ENCODE measurements at places on chromosomes 4 and X.

- no peak for DNase-seq
These were observed 4.5 kb upstream of the CXCL9 start for GRCh38 chr4:76011700-76012387.

DNA sequence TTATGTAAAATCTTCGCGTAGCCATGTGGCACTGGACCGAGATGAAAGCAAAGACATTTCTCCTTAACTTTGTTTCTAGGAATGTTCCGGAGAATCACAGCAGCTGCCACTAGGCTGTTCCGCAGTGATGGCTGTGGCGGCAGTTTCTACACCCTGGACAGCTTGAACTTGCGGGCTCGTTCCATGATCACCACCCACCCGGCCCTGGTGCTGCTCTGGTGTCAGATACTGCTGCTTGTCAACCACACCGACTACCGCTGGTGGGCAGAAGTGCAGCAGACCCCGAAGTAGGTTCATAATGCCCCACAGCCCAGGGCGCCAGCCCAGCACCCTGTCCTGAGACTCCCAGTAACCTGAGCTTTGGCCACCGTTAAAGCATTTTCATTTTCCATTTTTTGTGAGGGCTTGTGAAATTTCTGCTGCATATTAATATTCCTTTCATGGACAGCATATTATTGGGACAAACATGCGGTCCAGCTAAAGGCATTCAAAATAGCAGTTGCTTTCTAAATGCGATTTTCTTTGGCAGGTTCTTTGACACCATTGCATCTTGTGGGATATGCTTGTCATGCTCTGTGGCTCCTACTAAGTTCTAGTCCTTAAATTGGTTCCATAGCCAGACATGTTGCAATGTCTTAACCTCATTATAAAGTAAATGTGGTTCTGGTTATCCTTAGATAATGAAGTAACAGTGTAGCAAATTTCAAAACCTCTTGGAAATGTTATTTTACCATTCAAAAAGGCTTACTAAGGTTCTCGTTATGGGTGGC is 49.1 kb upstream of the MSANTD1 start:
- DNase-seq, result no peak

DNA sequence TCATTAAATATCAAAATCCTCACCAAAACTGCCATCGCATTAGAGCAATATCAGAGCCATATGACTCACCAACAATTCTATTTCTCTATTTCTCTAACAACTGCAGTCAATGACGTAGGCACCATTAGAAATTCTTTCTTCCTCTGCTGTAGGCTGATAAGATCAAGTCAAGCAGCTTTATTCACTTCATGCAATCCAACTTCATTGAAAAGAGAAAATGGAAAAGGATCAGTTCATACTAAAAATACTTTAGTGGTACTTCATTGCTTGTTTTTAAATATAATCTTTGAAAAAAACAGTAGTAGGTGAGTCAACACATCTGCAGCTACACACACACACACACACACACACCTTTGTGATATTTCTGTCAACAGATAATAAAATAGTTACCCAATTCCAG is 345.3 kb upstream of the TENM3 start:
- no peak for DNase-seq

DNA sequence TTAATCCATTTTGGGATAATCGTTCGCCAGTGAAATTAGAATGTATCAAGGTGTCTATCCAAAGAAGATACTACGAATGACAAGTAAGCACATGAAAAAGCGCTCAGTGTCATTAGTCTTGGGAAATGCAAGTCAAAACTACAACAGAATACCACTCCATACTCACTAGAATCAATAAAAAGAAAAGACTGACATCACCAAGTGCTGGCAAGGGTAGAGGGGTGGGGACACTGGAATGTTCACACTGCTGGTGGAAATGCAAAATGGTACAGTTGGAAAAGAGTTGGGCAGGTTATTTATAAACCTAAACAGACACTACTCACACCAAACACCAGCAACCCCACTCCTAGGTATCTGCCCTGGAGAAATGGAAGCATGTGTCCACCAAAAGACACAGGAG is 11.2 kb downstream of the WDR1 start:
- no peak for DNase-seq

- DNase-seq, result no peak
These were observed 660.3 kb upstream of the PRKX start for GRCh38 chrX:4373791-4374190.

Data from stimulated activated CD4-positive, alpha-beta T cell treated with anti-CD3 and anti-CD28 coated beads, Interleukin-4, amount 100 ng/mL, for 4 hours (primary cell).